Bladder microvascular endothelial cell (primary cell): ENCODE measurements at places on chromosomes 5 and 9. TPM values are rescaled to one million over a fixed set of nuclear protein-coding genes. Genes with fewer than 3 reads are reported as not detected.

UAP1L1 gene
- total RNA-seq = 12.1 and 23.3 TPM in 2 replicates

NUTM2G gene
- total RNA-seq = not detected in 2 replicates

OR1J2 gene
- total RNA-seq = 0.13 TPM in 1 of 2 replicates, not detected in the other

AQP7 gene
- total RNA-seq = 0.16 TPM in 1 of 2 replicates, not detected in the other

RNF224 gene
- total RNA-seq = not detected in 2 replicates

SPDL1 gene
- 13.1 and 18.2 TPM in 2 replicates for total RNA-seq

SLU7 gene
- 49.9 and 76.3 TPM in 2 replicates for total RNA-seq

MAMDC4 gene
- total RNA-seq = 0.97 and 6.2 TPM in 2 replicates

GABBR2 gene
- total RNA-seq = 0.16 and 0.63 TPM in 2 replicates

SMC5 gene
- 13.4 and 37.5 TPM in 2 replicates for total RNA-seq

ADRB2 gene
- total RNA-seq = 2.9 and 9.4 TPM in 2 replicates

LCN12 gene
- total RNA-seq = 0.19 TPM in 1 of 2 replicates, not detected in the other

DMRTA1 gene
- total RNA-seq = under 0.01 and 0.25 TPM in 2 replicates

RNF183 gene
- not detected in 2 replicates for total RNA-seq

DMGDH gene
- total RNA-seq = 0.50 TPM in 1 of 2 replicates, not detected in the other

PIGO gene
- total RNA-seq = 7.6 and 12.6 TPM in 2 replicates

FGFR4 gene
- 1.3 and 3.6 TPM in 2 replicates for total RNA-seq

ANKRD34B gene
- total RNA-seq = not detected in 2 replicates

FGD3 gene
- under 0.01 TPM in 1 of 2 replicates, not detected in the other for total RNA-seq
